ENCODE measurements at places on chromosomes 11 and 22.

GRCh38 chr11:11043721-11044120, 185.9 kb upstream of the ZBED5 start:
- no peaks in the 10 kb centered on the region for H3K4me1 ChIP-seq
- no peak overlapping the region for H3K4me3 ChIP-seq
- no peak overlapping the region for H3K27ac ChIP-seq
- no peak for DNase-seq

DNA sequence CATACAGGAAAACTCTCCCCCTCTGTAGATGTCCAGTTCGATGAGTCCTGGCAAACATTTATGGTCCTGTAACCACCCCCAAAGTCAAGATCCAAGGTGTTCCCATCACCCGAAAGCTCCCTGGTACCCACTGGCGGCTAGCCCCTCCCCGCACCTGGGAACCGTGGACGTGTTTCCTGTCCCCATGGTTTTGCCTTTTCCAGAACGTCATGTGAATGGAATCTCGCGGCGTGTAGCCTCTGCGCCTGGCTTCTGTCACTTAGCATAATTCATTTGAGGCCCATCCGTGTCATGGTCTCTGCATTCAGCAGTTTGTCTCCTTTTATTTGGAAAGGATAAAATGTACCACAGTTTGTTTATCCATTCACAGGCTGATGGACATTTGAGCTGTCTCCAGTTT, 106.3 kb downstream of the KCNQ1 start:
- no peak overlapping the region for H3K27ac ChIP-seq
- H3K4me1 ChIP-seq, result no peaks in the 10 kb centered on the region
- no peaks in the 10 kb centered on the region for H3K27me3 ChIP-seq
- no peaks in the 10 kb centered on the region for H3K36me3 ChIP-seq
- DNase-seq, result peak; percentile 43

DNA sequence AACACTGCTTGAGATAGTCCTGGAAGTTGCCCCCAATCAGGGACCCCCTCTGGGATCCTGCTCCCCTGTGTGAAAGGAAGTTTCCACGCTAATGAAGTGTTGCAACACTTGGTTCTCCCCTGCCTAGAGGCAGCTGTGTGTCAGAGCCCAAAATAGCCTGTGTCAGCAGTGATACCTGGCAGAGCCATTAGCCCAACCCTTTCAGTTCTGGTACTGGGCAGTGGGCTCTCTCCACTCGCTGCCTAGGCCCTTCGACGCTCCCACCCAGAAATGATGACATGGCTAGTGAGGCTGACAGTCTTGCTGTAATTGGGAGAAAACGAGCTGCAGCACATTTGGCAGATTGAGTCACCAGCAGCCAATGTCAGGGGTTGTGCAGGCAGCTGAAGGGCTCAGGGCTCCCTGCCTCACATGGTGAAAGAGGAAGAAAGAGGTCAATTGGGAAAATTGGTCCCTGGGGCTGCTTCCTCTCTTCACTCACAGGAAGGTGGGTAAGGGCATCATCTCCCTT, 1.4 kb upstream of the NXF1 start:
- peaks cover 4% of the 10 kb centered on the region for H3K4me1 ChIP-seq
- H3K36me3 ChIP-seq, result peaks cover 24% of the 10 kb centered on the region
- no peaks in the 10 kb centered on the region for H3K27me3 ChIP-seq
- no peak for DNase-seq
- no peak overlapping the region for H3K4me3 ChIP-seq

- no peak overlapping the region for H3K4me3 ChIP-seq
- H3K4me1 ChIP-seq, result no peaks in the 10 kb centered on the region
- H3K27me3 ChIP-seq, result no peaks in the 10 kb centered on the region
Observed at GRCh38 chr11:73398721-73399120, 22.5 kb downstream of the RELT start.

DNA sequence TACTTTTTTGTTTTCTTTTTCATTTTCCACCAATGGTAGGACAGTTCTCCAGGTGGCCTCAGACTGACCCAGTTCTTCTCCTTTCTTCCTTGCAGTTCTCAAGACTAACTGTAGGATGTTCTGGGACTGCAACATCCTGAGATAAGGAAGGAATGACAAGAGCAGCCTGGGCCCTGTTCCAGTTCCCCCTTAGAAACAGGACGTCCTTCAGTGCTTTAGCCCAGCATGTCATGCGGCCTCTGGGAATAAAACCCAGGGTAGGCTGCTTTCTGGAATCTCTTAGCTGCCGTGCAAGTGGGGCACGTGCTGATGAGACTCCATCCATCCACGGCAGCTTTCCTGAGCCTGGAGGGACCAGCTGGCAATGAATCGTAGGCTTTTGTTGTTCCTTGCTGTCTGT, 24.0 kb upstream of the CADM1 start:
- no peaks in the 10 kb centered on the region for H3K36me3 ChIP-seq
- H3K27me3 ChIP-seq, result no peaks in the 10 kb centered on the region
- no peak overlapping the region for H3K4me3 ChIP-seq
- no peak overlapping the region for H3K27ac ChIP-seq

DNA sequence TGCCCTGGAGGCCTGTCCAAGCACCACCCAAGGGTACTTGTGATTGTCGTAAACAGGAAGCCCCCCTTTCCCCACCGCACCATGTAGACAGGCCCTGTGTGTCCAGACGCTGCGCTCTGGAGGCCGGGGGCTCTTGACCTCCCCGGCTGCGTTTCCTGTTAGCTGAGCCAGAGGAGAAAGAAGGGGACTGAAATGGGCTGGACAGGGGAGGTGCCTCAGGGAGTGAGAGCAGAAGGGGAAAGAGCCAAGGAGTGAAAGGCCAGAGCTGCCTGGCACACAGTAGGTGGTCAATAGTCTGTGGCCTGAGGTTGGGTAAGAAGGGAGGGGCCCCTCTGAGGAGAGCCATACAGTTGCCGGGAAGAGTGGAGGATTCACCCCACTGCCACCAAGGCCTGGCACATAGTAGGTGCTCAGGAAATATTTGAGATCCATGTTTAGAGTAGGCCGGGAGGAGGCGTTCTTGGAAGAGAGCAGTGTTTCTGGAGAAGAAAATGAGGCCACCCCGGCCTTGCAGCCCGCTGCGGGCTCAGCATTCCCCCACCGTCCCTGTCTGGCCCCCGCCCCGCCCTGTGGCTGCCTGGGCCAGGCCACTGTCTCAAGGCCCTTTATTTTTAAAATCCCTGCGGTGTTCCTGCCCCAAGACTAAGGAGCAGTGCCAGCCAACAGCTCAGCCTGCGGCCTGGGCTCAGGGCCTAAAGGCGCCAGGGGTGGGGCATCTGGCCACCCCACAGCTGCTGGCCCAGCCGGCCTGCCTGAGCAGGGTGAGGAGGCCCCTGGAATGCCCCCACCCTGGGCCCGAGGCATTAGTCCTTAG, 13.6 kb upstream of the CDC42EP1 start:
- no peak overlapping the region for H3K4me3 ChIP-seq
- H3K36me3 ChIP-seq, result no peaks in the 10 kb centered on the region
- peaks cover 34% of the 10 kb centered on the region for H3K4me1 ChIP-seq
- no peaks in the 10 kb centered on the region for H3K27me3 ChIP-seq

DNA sequence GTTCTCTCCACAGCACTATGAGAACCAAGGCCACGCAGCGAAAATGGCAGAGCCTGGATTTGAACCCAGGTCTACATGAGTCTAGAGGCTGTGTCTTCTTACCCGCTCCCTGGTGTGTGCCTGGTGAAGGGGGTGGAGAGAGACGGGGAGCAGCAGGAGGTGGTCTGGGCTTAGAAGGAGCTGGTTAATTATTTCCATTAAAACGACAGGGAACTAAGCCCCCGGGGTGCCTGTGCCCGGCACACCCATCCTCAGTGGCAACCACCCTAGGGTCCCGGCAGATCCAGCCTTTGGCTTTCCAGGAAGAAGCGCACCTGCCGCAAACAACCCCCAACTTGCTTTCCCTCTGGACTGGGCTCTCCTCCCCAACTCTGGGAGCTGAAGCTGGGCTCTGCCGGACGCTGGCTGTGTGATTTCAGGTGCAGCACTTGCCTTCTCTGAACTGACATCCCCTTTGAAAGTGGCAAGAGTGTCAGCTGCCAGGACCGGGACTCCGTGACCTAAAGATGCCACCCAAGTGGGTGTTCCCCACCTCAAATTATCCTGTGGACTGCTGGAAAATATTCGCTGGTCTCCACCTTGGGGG, 35.8 kb downstream of the MN1 start:
- no peaks in the 10 kb centered on the region for H3K4me1 ChIP-seq
- no peak overlapping the region for H3K4me3 ChIP-seq
- H3K36me3 ChIP-seq, result no peaks in the 10 kb centered on the region
- no peak for DNase-seq
- H3K27ac ChIP-seq, result no peak overlapping the region

DNA sequence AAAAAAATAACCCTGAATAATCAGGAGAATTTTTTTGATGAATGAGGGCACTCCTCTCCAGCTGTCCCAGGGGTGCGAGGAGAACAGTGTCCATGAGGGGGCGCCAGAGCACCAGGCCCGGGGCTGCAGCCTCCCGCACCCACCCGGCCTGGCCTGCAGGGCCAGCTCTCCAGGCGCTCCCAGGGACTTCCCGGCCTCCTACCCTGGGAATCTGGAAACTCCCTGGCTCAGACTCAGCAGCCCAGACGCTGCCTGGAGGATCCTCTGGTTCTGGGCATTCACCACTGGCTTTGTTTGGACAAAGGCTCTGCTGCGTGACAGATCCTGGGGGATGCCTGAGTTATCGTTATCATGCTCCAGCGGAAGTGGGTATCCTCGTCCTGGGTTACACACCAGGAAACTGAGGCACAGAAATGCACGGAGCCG, 31.0 kb downstream of the MCM5 start:
- peaks cover 43% of the 10 kb centered on the region for H3K36me3 ChIP-seq
- H3K4me3 ChIP-seq, result no peak overlapping the region
- DNase-seq, result no peak
- H3K27me3 ChIP-seq, result no peaks in the 10 kb centered on the region
- peaks cover 9% of the 10 kb centered on the region for H3K4me1 ChIP-seq
- H3K27ac ChIP-seq, result no peak overlapping the region

GRCh38 chr11:38278457-38279141, 1680.6 kb upstream of the RAG2 start:
- H3K27me3 ChIP-seq, result no peaks in the 10 kb centered on the region
- H3K36me3 ChIP-seq, result no peaks in the 10 kb centered on the region
- no peak for DNase-seq
- H3K4me1 ChIP-seq, result no peaks in the 10 kb centered on the region
- H3K27ac ChIP-seq, result no peak overlapping the region

GRCh38 chr22:44182588-44183286, 2.0 kb downstream of the PARVG start:
- H3K27me3 ChIP-seq, result peaks cover 40% of the 10 kb centered on the region
- no peak overlapping the region for H3K27ac ChIP-seq
- DNase-seq, result no peak
- no peaks in the 10 kb centered on the region for H3K36me3 ChIP-seq
- H3K4me3 ChIP-seq, result no peak overlapping the region

DNA sequence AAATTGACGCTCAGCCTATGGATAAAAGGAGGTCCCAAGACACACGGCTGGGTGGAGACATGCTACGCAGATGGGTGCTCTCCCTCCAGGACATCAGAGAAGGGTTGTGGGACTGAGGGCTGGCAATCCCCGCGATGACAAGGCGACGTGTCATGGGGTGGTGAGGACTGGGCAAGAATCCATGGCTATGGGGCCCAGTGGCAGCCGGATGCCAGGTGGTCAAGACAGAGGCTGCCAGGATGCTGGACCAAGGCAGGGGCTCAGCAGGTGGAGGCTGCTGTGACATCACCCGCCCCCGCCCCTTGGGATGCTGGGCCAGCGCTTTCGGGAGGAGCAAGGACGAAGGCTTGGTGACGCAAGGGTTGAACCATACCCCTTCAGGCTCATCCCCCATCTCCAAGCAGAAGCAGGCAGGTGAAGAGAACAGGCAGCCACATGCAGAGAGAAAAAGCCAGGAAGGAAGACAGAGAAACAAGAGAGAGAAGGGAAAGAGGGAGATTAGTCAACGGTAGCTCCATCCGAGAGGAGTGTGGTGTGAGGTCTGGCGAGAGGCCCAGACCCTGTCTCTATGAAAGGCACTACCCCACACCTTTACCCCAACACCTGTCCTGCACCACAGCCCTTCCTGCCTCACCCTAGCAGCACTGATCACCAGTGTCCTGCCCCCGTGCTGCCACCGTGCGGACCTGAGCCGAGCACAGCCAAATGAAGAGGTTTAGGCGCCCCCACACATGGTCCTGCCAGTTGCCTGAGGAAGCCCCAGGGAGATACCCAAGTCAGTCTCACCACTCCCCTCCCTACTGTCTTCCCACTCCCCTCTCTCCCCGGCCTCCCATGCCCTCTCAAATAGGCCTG, 24.1 kb upstream of the RASL10A start:
- no peak for DNase-seq
- H3K27ac ChIP-seq, result no peak overlapping the region
- H3K4me3 ChIP-seq, result no peak overlapping the region

- peak overlapping the region; percentile 16 for H3K27ac ChIP-seq
- H3K36me3 ChIP-seq, result peaks cover 59% of the 10 kb centered on the region
- no peaks in the 10 kb centered on the region for H3K27me3 ChIP-seq
- no peaks in the 10 kb centered on the region for H3K4me1 ChIP-seq
Observed at GRCh38 chr22:38289583-38290082, 16.8 kb upstream of the TMEM184B start.

DNA sequence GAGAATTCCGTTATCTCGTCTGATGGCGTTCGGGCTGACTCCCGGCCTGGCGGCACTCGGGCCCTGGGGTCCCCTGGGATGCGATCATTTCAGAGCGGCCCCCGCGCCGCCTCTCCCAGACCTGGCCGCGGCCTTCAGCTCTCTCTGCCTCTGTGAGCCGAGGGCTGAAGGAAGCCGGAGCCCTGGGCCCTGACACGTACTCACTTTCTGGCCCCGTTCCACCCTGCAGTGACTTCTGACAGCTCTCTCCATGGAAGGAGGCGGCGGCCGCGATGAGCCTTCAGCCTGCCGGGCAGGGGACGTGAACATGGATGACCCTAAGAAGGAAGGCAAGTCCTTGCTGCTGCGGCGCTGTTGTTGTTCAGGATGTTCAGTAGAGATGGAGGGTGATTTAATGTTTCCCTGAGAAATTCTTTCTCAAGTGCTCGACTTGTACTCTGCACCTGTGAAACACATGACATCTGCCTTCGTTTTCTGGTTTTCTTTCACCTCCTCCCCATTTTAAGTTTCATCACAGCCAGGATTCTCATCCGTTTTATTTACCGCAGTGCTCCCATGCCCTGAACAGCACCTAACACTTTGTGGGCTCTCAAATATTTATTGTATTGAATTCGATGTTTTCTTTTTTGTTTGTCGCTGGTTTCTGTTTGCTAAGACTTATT, 612 bp downstream of the GTSE1 start:
- peak overlapping the region; percentile 56 for H3K27ac ChIP-seq
- peaks cover 8% of the 10 kb centered on the region for H3K4me1 ChIP-seq
- H3K36me3 ChIP-seq, result peaks cover 47% of the 10 kb centered on the region
- no peak for DNase-seq
- no peaks in the 10 kb centered on the region for H3K27me3 ChIP-seq

- H3K4me3 ChIP-seq, result no peak overlapping the region
- H3K27me3 ChIP-seq, result no peaks in the 10 kb centered on the region
Observed at GRCh38 chr11:19915808-19916207, 203.2 kb downstream of the NAV2 start.

GRCh38 chr11:85723088-85723487, 37.1 kb upstream of the CCDC89 start:
- peaks cover 21% of the 10 kb centered on the region for H3K4me1 ChIP-seq
- no peak overlapping the region for H3K4me3 ChIP-seq
- peak overlapping the region; percentile 24 for H3K27ac ChIP-seq
- DNase-seq, result no peak
- no peaks in the 10 kb centered on the region for H3K27me3 ChIP-seq

Data from RWPE2 (cell line).